ENCODE measurements at places on chromosomes 7 and 10. TPM values are rescaled to one million over a fixed set of nuclear protein-coding genes. Genes with fewer than 3 reads are reported as not detected.

DNA sequence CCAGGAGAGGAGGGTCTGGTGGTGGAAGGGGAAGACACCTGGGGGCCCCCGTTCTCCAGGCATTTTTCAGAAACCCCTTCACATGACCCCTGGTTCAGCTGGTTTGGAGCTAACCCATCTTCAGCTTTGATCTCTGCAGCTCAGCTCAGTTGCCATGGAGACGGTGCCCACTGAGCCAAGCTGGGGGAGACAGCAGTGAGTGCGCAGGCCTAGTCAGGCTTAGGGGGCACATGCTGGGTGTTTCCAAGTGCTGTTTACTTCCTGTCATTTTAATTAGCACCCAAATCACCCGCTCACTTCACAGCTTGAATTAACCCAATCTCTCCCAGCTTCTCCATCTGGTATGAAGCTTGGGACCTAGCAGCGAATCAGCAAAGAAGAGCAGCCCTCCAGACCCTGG, 9.0 kb downstream of the SPOCK2 start:
- no peaks in the 10 kb centered on the region for H3K27me3 ChIP-seq
- H3K4me1 ChIP-seq = no peaks in the 10 kb centered on the region
- DNase-seq = no peak
- H3K4me3 ChIP-seq = no peak overlapping the region

DNA sequence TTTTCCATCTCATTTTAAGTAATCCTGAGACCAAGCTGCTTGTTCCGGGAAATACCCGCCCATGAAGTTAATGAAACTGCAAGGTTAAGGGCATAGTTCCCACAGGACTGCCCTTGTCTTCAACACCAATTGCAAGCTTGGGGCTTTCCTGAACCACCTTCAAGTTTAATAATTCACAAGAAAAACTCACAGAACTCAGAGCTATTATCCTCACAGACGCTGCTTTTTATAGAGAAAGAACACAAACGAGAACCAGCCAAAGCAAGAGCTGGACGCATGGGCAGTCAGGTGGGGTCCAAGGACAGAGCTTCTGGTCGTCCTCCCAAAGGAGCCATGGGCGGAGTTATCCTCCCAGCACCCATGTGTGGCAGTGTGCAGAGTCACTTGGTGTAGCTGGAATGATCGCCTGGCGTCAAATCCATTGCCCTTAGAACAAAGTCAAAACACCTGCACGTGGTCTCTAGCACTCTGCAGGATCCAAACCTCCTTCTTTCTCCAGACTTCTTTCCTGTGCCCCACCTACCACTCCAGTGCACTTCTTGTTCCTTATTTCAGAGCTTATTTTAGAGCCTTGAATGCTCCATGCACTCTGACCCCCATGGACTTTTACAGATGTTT, 56.7 kb downstream of the SNX10 start:
- no peaks in the 10 kb centered on the region for H3K36me3 ChIP-seq
- no peaks in the 10 kb centered on the region for H3K4me1 ChIP-seq
- DNase-seq = no peak
- H3K27ac ChIP-seq = no peak overlapping the region
- no peaks in the 10 kb centered on the region for H3K27me3 ChIP-seq
- no peak overlapping the region for H3K4me3 ChIP-seq

GRCh38 chr7:1961701-1962276, 271.0 kb downstream of the MAD1L1 start:
- H3K27ac ChIP-seq = no peak overlapping the region
- no peaks in the 10 kb centered on the region for H3K27me3 ChIP-seq
- H3K36me3 ChIP-seq = no peaks in the 10 kb centered on the region
- H3K4me1 ChIP-seq = no peaks in the 10 kb centered on the region

Gene ICA1
- 31.1 TPM for total RNA-seq

- H3K4me3 ChIP-seq = no peak overlapping the region
- no peak for DNase-seq
- H3K4me1 ChIP-seq = no peaks in the 10 kb centered on the region
- H3K27ac ChIP-seq = no peak overlapping the region
- no peaks in the 10 kb centered on the region for H3K36me3 ChIP-seq
These were observed 61.8 kb upstream of the MKRN1 start for GRCh38 chr7:140541176-140541512.

- no peak overlapping the region for H3K4me3 ChIP-seq
- no peaks in the 10 kb centered on the region for H3K27me3 ChIP-seq
- no peaks in the 10 kb centered on the region for H3K4me1 ChIP-seq
These were observed 197.9 kb downstream of the HDAC9 start for GRCh38 chr7:18693406-18693805.

Gene GPNMB
- total RNA-seq = 129 TPM

- no peaks in the 10 kb centered on the region for H3K36me3 ChIP-seq
- H3K27me3 ChIP-seq = no peaks in the 10 kb centered on the region
- H3K4me1 ChIP-seq = no peaks in the 10 kb centered on the region
- no peak overlapping the region for H3K4me3 ChIP-seq
- no peak overlapping the region for H3K27ac ChIP-seq
These were observed 2.0 kb upstream of the CLEC2L start for GRCh38 chr7:139521439-139521838.

GRCh38 chr7:105810556-105810955, 65.8 kb downstream of the ATXN7L1 start:
- no peak overlapping the region for H3K27ac ChIP-seq
- no peaks in the 10 kb centered on the region for H3K4me1 ChIP-seq
- no peak overlapping the region for H3K4me3 ChIP-seq
- DNase-seq = no peak

DNA sequence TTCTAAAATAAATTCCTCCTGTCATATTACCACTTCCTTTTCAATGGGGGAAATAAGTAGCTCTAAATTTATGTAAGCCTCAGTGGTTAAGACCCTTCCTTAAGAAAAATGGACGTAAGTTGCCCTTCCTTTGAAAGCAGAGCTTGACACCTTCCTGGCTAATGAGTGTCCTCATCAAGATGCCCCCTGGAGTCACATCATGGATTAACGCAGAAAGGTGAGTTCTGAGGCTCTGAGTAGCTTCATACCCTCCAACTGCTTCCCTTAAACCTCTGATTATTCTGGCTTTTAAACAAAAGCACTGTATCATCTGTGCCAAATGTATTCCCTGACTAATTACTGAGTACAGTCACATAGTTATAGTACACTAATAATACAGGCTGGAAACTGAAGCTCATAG, 14.7 kb downstream of the KCTD7 start:
- no peaks in the 10 kb centered on the region for H3K4me1 ChIP-seq
- H3K27ac ChIP-seq = no peak overlapping the region
- no peak overlapping the region for H3K4me3 ChIP-seq

Gene IKZF1
- total RNA-seq = 13.5 TPM

Gene RBP4
- total RNA-seq = 9.4 TPM

- H3K4me1 ChIP-seq = peaks cover 5% of the 10 kb centered on the region
- no peak for DNase-seq
- H3K36me3 ChIP-seq = no peaks in the 10 kb centered on the region
- no peak overlapping the region for H3K27ac ChIP-seq
These were observed 61.7 kb downstream of the DOCK4 start for GRCh38 chr7:112144284-112145059.

DNA sequence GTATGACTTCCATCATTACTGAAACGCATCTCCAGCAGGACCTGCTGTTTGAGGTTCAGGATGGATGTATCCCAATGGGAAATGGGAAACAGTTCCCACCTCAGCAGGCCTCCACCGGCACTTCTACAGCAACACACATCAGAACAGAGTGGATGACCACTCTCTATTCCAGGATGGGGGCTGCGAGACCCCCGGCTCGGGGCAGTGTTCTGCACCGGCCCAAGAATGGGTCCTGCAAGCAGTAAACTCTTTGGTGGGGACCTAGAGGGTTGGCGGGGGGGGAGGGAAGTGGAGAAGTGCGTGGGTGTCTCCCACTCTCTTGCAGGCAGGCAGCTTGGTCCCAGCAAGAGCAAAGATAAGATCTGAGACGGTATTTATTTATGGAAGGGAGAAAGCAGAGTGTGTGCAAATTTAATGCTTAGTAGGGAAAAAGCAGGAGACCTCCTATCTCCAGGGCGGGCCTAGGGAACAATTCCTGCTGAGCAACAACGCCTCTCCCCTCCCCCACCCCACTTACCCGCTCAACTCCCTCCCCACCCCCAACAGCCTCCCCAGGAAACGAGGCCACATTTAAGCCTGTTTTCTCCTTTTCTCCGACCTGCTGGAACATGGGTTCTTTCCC, 4.0 kb downstream of the SFMBT2 start:
- DNase-seq = no peak
- no peaks in the 10 kb centered on the region for H3K27me3 ChIP-seq
- no peak overlapping the region for H3K27ac ChIP-seq
- H3K36me3 ChIP-seq = no peaks in the 10 kb centered on the region
- H3K4me1 ChIP-seq = no peaks in the 10 kb centered on the region
